ENCODE measurements at places on chromosomes 11 and 22.

- DNase-seq: no peak
Observed at GRCh38 chr11:17063171-17064002, 14.1 kb downstream of the RPS13 start.

DNA sequence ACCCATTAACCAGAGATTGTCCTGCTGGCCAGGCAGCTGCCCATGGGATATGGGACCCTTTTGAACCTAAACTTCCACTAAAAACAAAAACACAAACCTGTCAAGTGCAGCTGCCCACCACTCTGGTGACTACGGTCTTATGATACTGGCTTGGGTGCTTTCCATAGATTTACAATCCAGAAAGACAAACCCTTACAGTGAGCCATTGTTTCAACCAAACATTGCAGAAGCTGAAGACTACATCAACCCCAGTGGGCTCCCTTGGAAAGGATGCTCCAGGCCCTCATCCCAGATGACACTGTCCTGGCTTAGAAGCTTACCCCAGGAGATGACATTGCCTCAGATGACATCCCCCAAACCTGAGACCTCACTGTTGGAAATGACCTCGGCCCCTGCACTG lies 56.9 kb upstream of the WNT11 start:
- no peak for DNase-seq

GRCh38 chr22:35930933-35931332 lies 97.7 kb downstream of the RBFOX2 start:
- no peak for DNase-seq

DNA sequence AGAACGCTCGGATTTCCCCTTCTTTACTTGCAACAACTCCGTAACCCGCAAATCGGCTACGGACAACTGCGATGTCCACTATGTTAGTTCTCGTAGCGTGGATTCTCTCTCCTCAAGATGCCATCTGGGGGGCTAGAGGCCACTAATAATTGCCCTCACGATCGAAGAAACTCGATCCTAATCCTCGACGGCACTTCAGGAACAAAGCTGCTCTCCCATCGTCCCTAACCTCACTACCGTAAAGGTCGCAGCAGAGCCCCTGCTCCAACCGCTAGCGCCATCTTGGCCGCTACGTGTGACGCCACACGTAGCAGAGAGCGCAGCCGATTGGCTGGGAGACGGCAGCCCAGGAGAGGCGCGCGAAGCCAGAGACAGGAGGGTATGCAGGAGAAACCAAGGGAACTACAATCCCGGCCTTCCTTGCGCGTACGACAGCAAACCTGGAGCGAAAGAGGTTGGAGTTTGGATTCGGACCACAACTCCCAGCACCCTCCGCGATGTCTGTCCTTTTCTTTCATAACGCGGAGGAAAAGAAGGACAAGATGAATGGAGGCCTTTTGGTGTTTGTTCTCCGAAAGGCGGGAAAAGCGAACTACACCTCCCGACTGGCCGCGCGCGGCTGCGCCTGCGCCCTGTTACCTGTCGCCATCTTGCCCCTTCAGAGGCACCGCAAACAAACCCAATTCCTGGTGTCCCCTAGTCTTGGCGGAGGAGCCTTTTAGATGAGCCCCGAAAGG lies at the start of gene EMSY:
TSS of gene EMSY (plus strand) at position 635 of the 737 bp plus-strand sequence. CDS start 1,921 bp downstream, outside the sequence.
- peak; percentile 76 for DNase-seq

DNA sequence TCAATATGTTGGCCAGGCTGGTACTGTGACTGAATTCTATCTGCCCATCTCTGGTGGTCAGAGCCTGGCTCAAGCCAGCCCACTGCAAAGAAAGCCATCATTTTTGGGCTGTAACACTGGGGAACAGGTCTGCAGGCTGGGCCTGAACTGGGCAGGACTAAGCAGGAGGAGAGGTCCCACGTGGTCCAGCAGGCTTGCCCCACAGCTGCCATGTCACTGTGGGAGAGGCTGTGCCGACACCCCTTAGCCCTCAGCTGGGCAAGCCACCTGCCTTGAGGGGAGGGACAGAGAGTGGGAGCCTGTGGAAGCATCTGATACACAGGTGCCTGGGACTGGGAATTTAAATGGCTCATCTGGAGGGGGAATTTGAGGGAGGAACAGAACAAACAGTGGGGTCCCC lies 66.7 kb upstream of the CLTCL1 start:
- DNase-seq: no peak

DNA sequence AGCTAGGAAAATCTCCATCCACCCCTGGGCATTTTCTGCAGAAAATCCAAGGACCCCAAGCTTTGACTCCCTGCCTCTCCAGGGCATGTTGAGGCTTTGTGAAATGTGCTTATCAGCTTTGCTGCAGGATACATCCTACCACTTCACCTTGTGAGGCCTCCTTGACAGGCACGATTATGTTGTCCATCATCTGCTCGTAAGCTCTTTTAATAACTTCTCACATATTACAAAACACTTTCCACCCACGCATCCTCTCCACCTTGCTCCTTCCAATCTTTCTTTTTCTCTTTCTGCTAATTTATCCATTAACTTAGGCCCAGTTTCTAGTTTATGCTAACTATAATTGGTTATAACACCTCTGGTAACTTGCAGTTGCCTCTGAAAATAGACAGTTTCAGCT lies 147.0 kb upstream of the MTNR1B start:
- no peak for DNase-seq

- DNase-seq: no peak
Observed at GRCh38 chr11:12599408-12600143, 74.6 kb upstream of the TEAD1 start.

DNA sequence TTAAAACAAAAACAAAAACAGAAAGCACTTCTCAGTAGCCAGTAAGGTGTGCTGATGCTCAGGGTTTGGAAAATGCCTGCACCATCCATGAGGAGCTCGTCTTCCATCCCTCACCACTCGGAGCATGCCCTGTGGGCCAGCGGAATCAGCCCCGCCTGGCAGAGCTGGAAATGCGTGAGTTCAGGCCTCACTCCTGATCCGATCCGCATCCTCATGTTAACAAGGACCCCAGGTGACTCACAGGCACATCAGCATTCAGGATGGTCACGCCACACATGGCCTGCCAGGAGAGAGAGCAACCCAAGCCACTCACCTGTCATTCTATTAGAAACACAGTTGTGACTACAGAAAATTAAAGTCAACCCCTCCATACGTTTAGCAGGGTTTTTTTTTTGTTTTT lies 188.5 kb downstream of the MPPED1 start:
- no peak for DNase-seq

- DNase-seq: no peak
Observed at GRCh38 chr11:17651681-17652080, 67.7 kb upstream of the MYOD1 start.

GRCh38 chr11:28482666-28483065 lies 374.5 kb downstream of the METTL15 start:
- DNase-seq: no peak

DNA sequence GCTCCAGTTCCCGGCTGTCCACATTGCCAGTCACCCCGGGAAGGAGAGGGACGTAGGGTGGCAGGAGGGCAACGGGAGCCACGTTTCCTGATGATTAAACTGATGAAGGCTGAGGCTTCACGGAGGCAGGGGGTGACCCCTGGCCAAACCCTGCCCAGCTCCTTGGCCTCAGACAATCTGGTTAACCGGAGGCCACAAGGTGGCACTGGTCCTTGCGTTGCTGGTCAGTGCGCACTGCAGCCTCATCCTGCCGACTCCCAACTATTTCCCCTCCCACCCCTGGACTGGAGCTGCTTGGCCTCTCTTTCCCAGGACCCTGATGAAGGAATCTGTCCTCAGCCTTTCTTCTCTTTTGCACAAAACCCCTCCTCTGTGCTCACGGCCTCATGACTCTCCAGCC lies 75.3 kb downstream of the PDE2A start:
- DNase-seq: no peak

DNA sequence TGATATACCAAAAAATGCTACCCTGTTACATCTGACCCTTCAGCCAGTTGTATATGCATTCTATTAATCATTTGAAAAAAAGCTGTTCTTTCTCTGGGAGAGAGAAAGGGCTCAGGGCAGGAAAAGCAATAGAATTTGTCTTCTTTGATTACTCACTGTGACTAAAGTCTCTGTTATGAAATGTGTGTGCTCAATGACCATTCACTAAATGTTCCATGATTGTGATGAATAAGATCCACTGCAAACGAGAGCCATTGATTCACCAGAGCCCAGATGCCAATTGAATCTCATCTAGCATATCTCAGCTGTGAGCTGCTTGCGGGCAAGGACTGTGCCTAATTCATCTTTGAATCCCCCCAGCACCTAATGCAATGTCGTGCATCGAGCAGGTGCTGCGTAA lies 184.3 kb downstream of the OPCML start:
- DNase-seq: no peak

DNA sequence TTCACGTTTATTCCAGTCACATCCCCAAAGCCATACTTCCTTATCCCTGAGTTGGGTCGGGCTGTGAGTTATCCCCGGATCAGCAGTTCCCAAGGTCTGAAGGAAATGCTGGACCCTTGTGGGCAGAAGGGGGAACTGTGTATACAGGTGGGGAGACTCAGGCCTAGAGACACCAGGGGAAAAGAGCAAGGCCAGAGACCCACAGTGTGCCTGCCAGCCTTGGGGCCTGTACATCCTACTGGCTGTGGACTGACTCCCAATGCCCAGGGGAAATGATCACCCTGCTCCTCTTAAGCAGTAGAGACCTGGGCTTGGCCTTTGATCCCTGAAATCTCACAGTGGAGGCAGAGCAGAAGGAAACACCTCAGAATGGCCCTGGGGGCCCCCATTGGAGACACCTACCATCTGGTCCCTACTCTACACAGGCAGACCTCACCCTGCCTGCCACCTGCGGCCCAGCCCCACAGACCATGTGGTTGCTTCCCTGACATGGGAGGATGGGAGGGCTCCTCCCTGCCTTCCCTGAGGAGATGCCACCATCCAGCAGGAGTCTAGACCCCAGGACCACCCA lies 1.3 kb downstream of the SELENOM start:
- no peak for DNase-seq

DNA sequence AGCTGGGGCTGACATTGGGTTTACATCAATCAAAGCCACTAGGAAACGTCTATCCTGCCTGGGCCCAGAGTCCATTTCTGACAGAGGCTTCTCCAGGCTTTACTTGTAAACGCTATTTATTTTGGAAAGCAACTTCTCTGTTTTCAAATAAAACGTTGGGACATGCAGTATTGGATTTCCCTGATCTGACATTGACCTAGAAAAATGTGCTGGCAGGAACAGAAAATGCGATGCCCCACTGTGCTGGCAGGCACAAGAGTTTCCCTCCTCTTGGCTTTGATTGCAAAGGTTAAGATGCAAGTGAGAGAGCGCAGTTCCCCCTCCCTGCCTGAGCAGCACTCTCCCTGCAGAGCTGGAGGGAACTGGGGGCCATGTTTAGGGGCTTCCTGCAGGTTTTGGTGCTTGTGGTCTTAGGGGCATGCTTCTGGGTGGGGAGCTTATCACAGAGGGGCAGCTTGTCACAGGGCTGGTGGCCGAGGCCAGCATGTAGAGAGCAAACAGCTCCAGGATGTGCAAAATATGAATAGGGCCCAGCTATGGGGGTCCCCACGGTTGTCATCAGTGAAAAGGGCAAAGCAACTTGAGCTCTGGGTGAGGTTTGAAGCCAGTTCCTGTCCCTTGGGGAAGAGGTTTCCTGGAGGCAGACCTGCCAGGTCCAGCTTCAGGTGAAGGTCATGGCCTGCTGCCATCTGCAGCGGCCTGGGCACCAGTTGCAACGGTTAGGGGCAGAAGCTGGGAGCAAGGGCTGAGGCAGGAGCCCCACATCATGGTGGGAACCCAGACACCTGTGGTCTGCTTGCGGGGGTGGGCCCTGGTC lies 42.3 kb upstream of the DKK3 start:
- no peak for DNase-seq

- no peak for DNase-seq
Observed at GRCh38 chr11:105490333-105490732, 119.5 kb upstream of the GRIA4 start.

- no peak for DNase-seq
Observed at GRCh38 chr22:38871360-38872171, 450 bp downstream of the CBX6 start.

- DNase-seq: no peak
Observed at GRCh38 chr11:17073370-17074027, 4.0 kb downstream of the RPS13 start.

GRCh38 chr11:134558258-134558835 lies 146.3 kb upstream of the B3GAT1 start:
- no peak for DNase-seq

GRCh38 chr11:17740649-17741235 lies 6.2 kb downstream of the KCNC1 start:
- no peak for DNase-seq

DNA sequence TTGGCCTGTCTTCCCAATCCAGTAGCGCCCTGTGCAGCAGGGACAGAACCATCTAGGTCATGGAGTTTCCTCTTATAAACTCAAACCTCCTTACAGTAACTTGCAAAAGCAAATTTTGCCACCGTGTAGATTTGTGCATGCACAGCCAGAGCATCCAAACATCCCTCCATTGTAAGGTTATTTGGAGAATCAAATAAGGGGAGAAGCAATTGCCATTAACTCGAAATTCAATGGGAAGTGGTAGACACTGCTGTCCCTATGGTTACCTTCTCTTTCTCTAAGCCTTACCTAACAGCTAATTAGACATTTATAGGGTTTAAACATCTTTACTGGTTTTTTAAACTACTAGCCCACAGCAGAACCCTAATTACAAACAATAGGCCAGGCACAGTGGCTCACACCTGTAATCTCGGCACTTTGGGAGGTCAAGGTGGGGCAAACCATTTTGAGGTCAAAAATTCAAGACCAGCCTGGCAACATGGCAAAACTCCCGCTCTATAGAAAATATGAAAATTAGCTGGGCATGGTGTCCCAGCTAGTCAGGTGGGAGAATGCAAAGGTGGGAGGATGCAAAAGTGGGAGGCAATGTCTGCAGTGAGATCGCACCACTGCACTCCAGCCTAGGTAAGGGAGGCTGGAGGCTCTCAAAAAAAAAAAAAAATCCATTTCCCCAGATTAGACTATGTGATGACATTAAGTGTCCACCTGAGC lies 6.6 kb downstream of the HSPA8 start:
- no peak for DNase-seq

- DNase-seq: no peak
Observed at GRCh38 chr11:11856638-11857037, 14.9 kb downstream of the USP47 start.

DNA sequence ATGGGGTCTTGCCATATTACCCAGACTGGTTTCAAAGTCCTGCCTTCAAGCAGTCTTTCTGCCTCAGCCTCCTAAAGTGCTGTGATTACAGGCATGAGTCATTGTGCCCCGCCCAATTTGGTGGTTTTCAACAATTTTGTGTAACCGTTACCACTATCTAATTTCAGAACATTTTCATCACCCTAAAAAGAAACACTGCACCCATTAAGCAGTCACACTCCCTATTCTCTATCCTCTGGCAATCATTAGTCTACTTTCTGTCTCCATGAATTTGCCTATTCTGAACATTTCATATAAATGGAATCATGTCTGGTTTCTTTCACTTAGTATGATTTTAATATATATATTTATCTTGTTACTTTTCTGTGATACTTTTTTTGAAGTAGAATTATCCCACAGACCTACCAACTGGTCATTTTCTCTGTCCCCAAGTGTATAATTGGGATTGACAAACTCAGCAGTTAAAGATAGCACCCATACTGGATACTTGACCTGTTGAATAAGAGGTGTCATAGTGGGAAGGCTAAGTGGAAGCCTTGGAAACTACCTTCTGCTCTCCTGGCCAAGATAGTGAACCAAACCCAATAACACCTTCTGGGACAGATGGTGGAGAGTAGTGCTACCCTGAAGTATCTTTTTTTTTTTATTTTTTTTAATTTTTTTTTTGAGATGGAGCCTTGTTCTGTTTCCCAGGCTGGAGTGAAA lies 64.8 kb downstream of the STIM1 start:
- no peak for DNase-seq

Measured in cortex of kidney (tissue), 1 donor.